Activated naive CD8-positive, alpha-beta T cell treated with anti-CD3 and anti-CD28 coated beads, Interleukin-2, amount 10 ng/mL, durations not matched to agents 7 days and 5 days (primary cell): ENCODE measurements at places on chromosomes 5 and 9. TPM values are rescaled to one million over a fixed set of nuclear protein-coding genes. Genes with fewer than 3 reads are reported as not detected.

- H3K27ac ChIP-seq, result no peak overlapping the region
- no peaks in the 10 kb centered on the region for H3K36me3 ChIP-seq
- H3K4me3 ChIP-seq, result no peak overlapping the region
- H3K27me3 ChIP-seq, result no peaks in the 10 kb centered on the region
Observed at GRCh38 chr9:12185856-12186255, 507.3 kb upstream of the TYRP1 start.

DNA sequence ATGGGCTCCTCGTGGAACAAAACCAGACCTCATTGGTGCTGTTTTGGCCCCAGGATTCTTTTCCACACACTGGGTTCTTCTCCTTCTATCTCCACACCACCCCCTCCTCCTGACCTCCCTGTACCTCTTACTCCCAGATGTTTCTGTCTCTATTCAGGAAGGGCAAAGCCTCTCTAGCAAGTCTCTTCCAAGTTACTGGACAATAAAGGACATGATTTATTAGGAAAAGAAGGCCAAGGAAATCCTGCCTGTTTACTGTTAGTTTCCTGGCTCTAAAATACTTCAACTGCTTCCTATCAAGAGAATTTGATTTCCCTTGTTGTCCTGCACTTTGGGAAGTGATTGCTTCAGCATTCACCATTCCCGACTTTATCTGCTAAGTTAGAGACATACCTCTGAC lies 262.0 kb downstream of the SAXO1 start:
- H3K27ac ChIP-seq, result no peak overlapping the region
- H3K4me1 ChIP-seq, result no peaks in the 10 kb centered on the region
- no peak for DNase-seq
- H3K36me3 ChIP-seq, result no peaks in the 10 kb centered on the region
- no peaks in the 10 kb centered on the region for H3K27me3 ChIP-seq

The BTNL3 gene
- total RNA-seq, result not detected

GRCh38 chr5:123874600-123875201 lies 362.7 kb downstream of the CSNK1G3 start:
- H3K4me1 ChIP-seq, result no peaks in the 10 kb centered on the region
- no peak for DNase-seq
- H3K27ac ChIP-seq, result no peak overlapping the region
- H3K27me3 ChIP-seq, result no peaks in the 10 kb centered on the region

- no peak overlapping the region for H3K27ac ChIP-seq
- no peak for DNase-seq
- H3K36me3 ChIP-seq, result no peaks in the 10 kb centered on the region
Observed at GRCh38 chr5:71971862-71972261, 135.4 kb upstream of the MAP1B start.

The PRRX2 gene
- total RNA-seq, result not detected

DNA sequence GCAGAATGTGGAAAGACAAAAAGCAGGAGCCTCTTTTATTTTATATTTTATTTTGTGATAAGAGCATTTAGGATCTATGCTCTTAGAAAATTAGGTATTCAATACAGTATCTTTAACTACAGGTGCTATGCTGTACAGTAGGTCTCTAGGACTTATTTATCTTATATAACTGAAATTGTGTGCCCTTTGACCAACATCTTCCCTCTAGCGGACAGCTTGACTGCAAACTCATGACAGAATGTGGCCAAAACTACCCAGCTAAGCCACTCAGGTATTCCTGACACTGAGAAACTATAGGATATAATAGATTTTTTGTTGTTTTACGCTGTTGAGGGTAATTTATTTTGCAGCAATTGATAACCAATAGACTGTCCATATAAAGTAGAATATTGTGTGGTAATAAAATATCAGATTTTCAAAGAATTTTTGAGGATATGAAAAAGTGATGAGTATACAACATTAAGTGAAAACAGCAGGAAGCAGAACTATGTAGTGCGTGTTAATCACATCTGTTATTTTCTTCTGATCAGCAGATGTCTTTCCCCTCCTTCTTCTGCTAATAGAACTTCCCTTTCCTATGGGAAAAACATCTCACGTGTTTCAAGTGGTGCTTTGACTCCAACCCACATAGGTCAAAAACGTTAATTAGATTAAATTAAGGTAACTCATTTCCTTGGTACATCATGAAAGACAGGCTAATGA lies 69.9 kb upstream of the SELENOP start:
- no peaks in the 10 kb centered on the region for H3K36me3 ChIP-seq
- no peak overlapping the region for H3K4me3 ChIP-seq
- DNase-seq, result no peak
- H3K27ac ChIP-seq, result no peak overlapping the region

The FOXD1 gene
- 0.14 TPM for total RNA-seq

- DNase-seq, result no peak
- no peaks in the 10 kb centered on the region for H3K27me3 ChIP-seq
- H3K4me1 ChIP-seq, result no peaks in the 10 kb centered on the region
- no peak overlapping the region for H3K27ac ChIP-seq
- H3K36me3 ChIP-seq, result no peaks in the 10 kb centered on the region
Observed at GRCh38 chr5:132838516-132839282, 8.3 kb upstream of the SHROOM1 start.

DNA sequence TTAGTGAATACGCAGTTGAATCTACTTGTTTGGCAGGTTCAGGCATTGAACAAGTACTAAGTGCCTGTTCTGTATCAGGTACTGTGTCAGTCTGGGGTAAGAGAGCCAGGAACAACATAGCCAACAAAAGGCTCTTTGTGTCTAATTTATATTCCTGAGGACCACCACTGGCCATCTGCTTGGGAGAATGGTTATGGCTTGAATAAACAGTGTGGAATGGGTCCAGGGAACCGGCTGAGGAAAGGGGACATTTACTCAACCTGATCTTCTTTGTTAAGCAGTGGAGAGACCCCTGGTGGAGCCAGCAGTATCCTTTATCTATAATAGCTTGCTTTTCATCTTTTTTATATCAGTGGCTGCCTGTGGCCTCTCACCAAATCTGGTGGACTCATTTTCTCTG lies 38.6 kb downstream of the EXOSC2 start:
- H3K4me1 ChIP-seq, result peaks cover 4% of the 10 kb centered on the region
- no peak overlapping the region for H3K4me3 ChIP-seq
- no peak overlapping the region for H3K27ac ChIP-seq
- H3K27me3 ChIP-seq, result no peaks in the 10 kb centered on the region
- DNase-seq, result no peak

The PCDHB14 gene
- total RNA-seq, result not detected

The DMRT3 gene
- total RNA-seq, result not detected

The CLINT1 gene
- 70.1 TPM for total RNA-seq

DNA sequence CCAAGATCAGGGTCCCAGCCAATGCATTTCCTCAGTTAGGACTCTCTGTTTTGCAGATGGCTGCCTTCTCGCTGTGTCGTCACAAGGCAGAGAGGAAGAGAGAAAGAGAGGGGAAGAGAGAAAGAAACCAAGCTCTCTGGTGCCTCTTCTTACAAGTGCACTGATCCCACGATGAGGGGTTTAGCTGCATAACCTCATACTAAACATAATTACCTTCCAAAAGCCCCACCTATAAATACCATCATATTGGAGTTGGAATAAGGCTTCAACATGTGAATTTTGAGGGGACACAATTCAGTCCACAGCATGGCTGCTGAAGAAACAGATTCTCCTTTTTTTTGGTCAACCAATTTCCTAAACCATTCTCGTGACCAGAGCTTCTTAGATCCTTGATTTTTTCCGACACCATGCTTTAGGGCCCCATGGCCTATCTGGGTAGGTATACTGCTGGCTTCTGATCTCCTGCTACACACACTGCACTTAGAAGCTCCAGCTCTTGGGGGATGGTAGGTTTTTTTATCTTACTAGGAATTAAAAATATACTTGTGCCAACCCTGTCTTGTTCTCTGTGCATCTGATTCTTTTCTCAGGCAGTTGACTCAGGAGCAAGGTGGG lies 5.1 kb downstream of the CAMK4 start:
- H3K27ac ChIP-seq, result peak overlapping the region; percentile 99
- no peaks in the 10 kb centered on the region for H3K27me3 ChIP-seq
- no peak for DNase-seq

The IFNA13 gene
- not detected for total RNA-seq

DNA sequence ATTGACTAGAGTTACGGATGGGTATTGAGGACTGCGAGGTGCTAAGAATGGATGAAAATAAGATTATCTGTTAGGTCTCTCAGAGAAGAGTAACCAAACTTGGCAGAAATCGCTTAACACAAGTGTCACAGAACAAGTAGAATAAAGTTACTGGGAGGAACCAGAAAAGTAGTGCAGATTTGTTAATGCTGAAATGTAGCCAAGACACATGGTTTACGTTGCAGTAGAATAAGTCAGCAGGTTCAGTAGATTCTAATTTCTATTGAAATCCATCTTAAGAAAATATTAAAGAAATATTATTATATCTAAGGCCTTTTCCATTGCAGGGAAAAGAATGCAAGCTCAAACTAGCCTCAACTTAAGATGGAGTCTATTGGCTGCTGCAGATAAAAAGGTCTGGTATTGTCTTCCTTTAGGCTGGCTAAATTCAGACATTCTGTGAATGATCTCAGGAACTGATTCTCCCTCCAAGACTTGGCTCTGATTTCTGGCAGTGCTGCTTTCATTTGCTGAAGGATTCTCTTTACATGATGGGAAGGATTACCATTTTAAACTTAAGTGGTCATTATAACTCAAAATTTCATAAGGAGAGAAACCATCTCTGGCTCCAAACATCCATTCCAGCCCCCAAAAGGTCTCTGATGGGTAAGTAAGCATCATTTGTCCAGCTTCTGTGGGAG lies 314.9 kb downstream of the MARCHF11 start:
- H3K4me3 ChIP-seq, result no peak overlapping the region
- no peak overlapping the region for H3K27ac ChIP-seq

- H3K4me1 ChIP-seq, result peaks cover 21% of the 10 kb centered on the region
- DNase-seq, result peak; percentile 33
- peak overlapping the region; percentile 84 for H3K27ac ChIP-seq
- H3K27me3 ChIP-seq, result no peaks in the 10 kb centered on the region
Observed at GRCh38 chr9:125142560-125143376, 560 bp downstream of the SCAI start.

GRCh38 chr9:98375138-98375726 lies 119.8 kb upstream of the TBC1D2 start:
- H3K27ac ChIP-seq, result no peak overlapping the region
- H3K4me3 ChIP-seq, result no peak overlapping the region
- no peaks in the 10 kb centered on the region for H3K4me1 ChIP-seq
- no peak for DNase-seq
- H3K36me3 ChIP-seq, result no peaks in the 10 kb centered on the region

The RAD50 gene
- 34.1 TPM for total RNA-seq

- H3K4me3 ChIP-seq, result no peak overlapping the region
Observed at GRCh38 chr5:149268928-149269557, 2.6 kb upstream of the AFAP1L1 start.

- no peaks in the 10 kb centered on the region for H3K36me3 ChIP-seq
- DNase-seq, result no peak
- H3K4me1 ChIP-seq, result peaks cover 39% of the 10 kb centered on the region
- no peak overlapping the region for H3K27ac ChIP-seq
- H3K4me3 ChIP-seq, result peak overlapping the region; percentile 78
- H3K27me3 ChIP-seq, result peaks cover 20% of the 10 kb centered on the region
Observed at GRCh38 chr9:34458959-34459340, 345 bp downstream of the DNAI1 start.

The ZFP2 gene
- total RNA-seq, result 0.77 TPM

- H3K27me3 ChIP-seq, result peaks cover 14% of the 10 kb centered on the region
- H3K36me3 ChIP-seq, result no peaks in the 10 kb centered on the region
Observed at GRCh38 chr5:59608745-59609144, 284.8 kb downstream of the PDE4D start.
